ENCODE measurements at places on chromosomes 2 and 18. TPM values are rescaled to one million over a fixed set of nuclear protein-coding genes. Genes with fewer than 3 reads are reported as not detected.
A peak's percentile ranks its signal among the peaks of the same experiment; 100 is the strongest.

- peaks cover 100% of the 10 kb centered on the region for H3K4me1 ChIP-seq
- H3K36me3 ChIP-seq, result no peaks in the 10 kb centered on the region
- H3K4me3 ChIP-seq, result no peak overlapping the region
- H3K27me3 ChIP-seq, result no peaks in the 10 kb centered on the region
Measured at GRCh38 chr2:68745006-68745405, 10.4 kb downstream of the ARHGAP25 start.

DNA sequence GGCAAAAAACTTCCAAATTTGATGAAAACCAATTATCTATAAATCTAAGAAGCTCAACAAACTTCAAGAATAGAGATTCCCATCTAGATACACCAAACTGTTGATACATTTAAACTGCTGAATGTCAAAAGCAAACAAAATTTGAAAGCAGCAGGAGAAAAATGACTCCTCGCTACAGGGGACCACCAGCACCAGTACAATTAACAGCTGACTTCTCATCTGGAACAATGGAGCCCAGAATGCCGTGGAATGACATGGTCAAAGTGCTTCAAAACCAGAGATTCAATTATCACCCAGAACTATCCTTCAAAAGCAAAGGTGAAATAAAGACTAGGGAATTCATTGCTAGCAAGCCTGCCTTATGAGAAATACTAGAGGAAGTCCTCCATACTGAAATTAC is 11.6 kb downstream of the SRSF7 start:
- no peaks in the 10 kb centered on the region for H3K27me3 ChIP-seq
- no peak overlapping the region for H3K27ac ChIP-seq
- H3K4me1 ChIP-seq, result peaks cover 77% of the 10 kb centered on the region
- H3K36me3 ChIP-seq, result peaks cover 74% of the 10 kb centered on the region

- no peak for DNase-seq
- H3K27ac ChIP-seq, result no peak overlapping the region
- H3K36me3 ChIP-seq, result no peaks in the 10 kb centered on the region
- H3K4me1 ChIP-seq, result peaks cover 43% of the 10 kb centered on the region
- H3K4me3 ChIP-seq, result no peak overlapping the region
Measured at GRCh38 chr2:218985325-218986091, 524 bp upstream of the FEV start.

NOL4 gene
- polyA plus RNA-seq, result 0.13 TPM

- H3K4me1 ChIP-seq, result no peaks in the 10 kb centered on the region
- no peak overlapping the region for H3K27ac ChIP-seq
- no peak for DNase-seq
- H3K36me3 ChIP-seq, result no peaks in the 10 kb centered on the region
Measured at GRCh38 chr2:105446501-105446900, 47.6 kb upstream of the FHL2 start.

- H3K4me1 ChIP-seq, result peaks cover 23% of the 10 kb centered on the region
- peak overlapping the region; percentile 30 for H3K27ac ChIP-seq
- no peaks in the 10 kb centered on the region for H3K27me3 ChIP-seq
- H3K4me3 ChIP-seq, result no peak overlapping the region
- no peaks in the 10 kb centered on the region for H3K36me3 ChIP-seq
- no peak for DNase-seq
Measured at GRCh38 chr2:234146087-234146826, 95.8 kb downstream of the SPP2 start.

NYAP2 gene
- polyA plus RNA-seq, result 0.06 TPM

DNA sequence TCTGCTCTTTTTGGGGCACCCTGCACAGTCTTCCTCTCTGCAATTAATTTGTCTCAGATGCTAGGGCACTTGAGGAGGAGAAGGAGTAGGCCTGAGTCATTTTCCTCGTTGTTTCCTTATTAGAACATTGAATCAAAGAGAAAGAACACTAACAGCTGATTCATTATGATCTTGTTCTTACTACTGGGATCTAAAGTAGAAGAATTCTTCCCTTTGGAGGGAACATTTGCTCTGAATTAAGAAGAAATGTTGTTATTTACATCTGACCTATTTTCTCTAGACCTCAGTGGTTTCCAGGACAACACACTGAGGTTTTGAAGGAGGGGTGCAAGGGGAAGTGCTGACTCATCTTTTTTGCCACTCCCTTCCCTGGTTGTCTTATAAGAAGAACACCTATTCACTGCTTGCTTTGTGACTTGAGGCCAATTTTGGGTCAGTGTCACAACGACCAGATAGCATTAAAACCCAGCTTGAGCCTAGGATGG is 24.3 kb upstream of the STAT1 start:
- no peak overlapping the region for H3K4me3 ChIP-seq
- no peak overlapping the region for H3K27ac ChIP-seq
- H3K27me3 ChIP-seq, result no peaks in the 10 kb centered on the region
- no peaks in the 10 kb centered on the region for H3K4me1 ChIP-seq

DNA sequence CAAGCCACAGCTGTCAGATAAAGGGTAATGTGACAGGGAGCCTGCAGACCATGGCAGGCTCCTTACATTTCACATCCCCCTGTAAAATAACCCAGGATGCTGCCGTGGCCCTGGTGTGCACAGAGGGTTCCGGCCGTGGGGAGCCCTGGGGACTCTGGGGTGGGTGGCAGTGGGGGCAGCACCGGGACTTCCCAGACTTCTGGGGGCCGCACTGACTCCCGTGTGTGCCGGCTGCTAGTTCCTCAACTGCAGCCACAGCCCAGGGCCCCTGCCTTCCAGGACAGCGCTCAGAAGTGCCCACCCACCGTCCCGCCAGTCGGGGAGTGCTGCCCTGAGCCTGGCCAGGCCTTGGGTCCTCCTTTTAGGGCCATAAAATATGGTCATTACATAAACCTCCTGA is 56.5 kb downstream of the CIB4 start:
- no peak overlapping the region for H3K4me3 ChIP-seq
- H3K4me1 ChIP-seq, result no peaks in the 10 kb centered on the region
- no peak overlapping the region for H3K27ac ChIP-seq
- no peaks in the 10 kb centered on the region for H3K36me3 ChIP-seq

DNA sequence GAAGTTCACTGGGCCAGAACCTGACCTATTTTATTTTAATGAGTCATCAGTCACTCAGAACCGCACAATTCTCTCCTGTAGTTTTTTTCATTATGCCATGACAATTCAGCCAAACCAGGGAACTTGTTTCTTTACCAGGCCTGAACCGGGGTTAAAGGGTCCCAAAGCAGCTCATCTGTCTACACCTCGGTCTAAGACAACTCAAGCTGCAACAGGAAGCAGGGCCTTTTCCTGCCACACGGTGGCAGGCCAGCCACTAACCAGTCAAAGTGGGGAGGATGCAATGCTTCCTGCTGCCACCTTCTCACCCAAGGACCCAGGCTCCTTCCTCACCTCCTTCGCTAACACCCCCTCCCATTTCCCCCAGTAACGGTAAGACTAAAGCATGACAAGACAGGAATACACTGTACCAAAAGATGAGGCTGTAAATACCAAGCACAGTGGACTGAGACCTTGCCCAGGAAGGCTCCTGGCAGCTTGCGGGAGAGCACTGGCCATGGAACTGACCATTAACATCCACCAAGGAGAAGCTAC is 56.7 kb upstream of the ACKR3 start:
- H3K36me3 ChIP-seq, result no peaks in the 10 kb centered on the region
- DNase-seq, result peak; percentile 89
- H3K4me1 ChIP-seq, result peaks cover 27% of the 10 kb centered on the region
- H3K4me3 ChIP-seq, result no peak overlapping the region

- H3K27ac ChIP-seq, result no peak overlapping the region
- H3K4me1 ChIP-seq, result peaks cover 21% of the 10 kb centered on the region
- no peaks in the 10 kb centered on the region for H3K27me3 ChIP-seq
- no peak overlapping the region for H3K4me3 ChIP-seq
Measured at GRCh38 chr18:80244167-80244566, 3.1 kb downstream of the PARD6G start.

- H3K36me3 ChIP-seq, result no peaks in the 10 kb centered on the region
- no peaks in the 10 kb centered on the region for H3K4me1 ChIP-seq
- H3K27ac ChIP-seq, result no peak overlapping the region
- no peaks in the 10 kb centered on the region for H3K27me3 ChIP-seq
- no peak overlapping the region for H3K4me3 ChIP-seq
Measured at GRCh38 chr2:103789381-103790095, 1027.7 kb downstream of the TMEM182 start.

AQP12B gene
- polyA plus RNA-seq, result not detected

GRCh38 chr18:79798999-79799370 is 1.2 kb downstream of the KCNG2 start:
- H3K36me3 ChIP-seq, result no peaks in the 10 kb centered on the region
- H3K27ac ChIP-seq, result no peak overlapping the region
- peaks cover 37% of the 10 kb centered on the region for H3K27me3 ChIP-seq
- no peak overlapping the region for H3K4me3 ChIP-seq
- peaks cover 26% of the 10 kb centered on the region for H3K4me1 ChIP-seq

CCL20 gene
- 0.46 TPM for polyA plus RNA-seq

POLR1B gene
- polyA plus RNA-seq, result 4.9 TPM
